ENCODE measurements at places on chromosomes 2 and 18.

- no peak for DNase-seq
Measured at GRCh38 chr2:234606896-234607295, 110.0 kb upstream of the ARL4C start.

- no peak for DNase-seq
Measured at GRCh38 chr2:240051697-240052096, 1.6 kb downstream of the OR6B3 start.

DNA sequence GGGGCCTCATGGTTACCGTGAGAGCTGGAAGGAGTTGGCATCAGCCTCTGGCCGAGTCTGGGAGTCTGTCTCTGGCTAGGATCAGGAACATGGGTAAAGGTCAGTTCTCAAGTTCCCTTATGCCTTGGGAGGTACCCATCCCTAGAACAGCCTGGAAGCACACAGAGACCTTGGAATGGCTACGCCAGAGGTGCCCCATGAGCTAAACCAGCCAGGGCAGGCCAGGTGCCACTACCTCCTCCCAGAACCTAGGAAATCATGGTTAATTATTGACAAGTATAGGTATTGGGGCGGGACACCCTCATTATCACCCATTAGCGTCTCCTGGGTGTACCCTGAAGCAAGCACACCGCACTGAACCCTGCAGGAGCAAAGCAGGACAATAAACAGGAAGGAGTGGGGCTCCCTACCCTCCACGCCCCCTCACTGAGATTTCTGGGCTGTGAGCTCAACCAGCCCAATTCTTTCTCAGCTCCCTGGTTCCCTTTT is 3.0 kb upstream of the ASPRV1 start:
- DNase-seq: no peak

- DNase-seq: no peak
Measured at GRCh38 chr2:155770516-155770915, 562.0 kb downstream of the NR4A2 start.

- DNase-seq: no peak
Measured at GRCh38 chr2:26469092-26469710, 8.7 kb downstream of the OTOF start.

Data from substantia nigra (tissue), 51 donors.